ENCODE measurements at places on chromosomes 11 and 22.

- no peak for DNase-seq
Measured at GRCh38 chr11:75583718-75584658, 21.9 kb downstream of the SERPINH1 start.

DNA sequence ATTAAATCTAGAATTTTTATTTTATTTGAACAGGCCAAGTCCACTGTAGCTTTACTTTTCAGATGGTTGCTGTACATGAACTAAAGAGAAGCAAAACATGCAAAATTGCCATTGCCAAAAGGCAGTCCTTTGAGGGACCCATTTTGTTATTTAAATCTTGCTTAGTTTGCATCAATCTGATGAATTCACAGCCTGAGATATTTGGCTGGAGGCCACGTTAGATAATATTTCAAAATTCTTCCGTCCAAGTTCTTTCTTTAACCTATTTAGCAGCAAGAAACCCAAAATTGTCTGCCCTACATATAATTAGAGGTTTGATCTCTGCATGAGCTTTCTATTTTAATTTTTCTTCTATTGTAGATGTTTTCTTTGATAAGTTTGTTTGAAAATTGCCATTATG is 1706.9 kb upstream of the RAG2 start:
- DNase-seq = no peak

GRCh38 chr11:117817368-117818040 is 7.0 kb downstream of the FXYD2 start:
- peak; percentile 88 for DNase-seq

DNA sequence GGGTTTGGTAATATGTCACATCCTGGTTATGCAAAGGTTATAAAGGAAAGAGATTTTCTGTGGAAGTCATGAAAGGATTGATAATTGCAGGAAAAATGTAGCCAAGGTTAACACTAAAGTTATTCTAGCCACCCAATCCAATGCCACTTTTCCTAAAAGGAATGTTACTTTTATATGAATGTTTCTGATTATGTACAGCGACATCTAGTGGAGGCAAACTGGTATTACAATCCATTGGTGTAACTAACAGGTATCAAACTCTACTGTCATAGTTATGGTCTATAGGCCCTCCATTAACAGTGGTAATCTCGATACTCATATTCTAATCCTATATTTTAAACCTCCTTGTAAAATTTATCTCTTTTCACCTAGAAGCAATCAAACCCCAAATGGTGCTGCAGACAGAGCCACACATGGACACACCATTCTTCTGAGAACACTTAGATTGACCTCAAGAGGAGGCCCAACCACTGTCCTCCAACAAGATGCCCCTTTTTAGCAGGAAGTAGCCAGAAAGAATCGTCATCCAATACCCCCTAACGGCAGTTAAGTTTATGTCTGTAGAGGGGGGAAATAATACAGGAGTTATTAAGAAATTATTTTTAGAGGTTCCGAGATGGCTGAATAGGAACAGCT is 74.9 kb upstream of the RAG2 start:
- no peak for DNase-seq

Data from activated CD4-positive, alpha-beta T cell treated with anti-CD3 and anti-CD28 coated beads, Interleukin-2, amount 50 U/mL, for 24 hours (primary cell).